ENCODE measurements at places on chromosomes 4 and X.

GRCh38 chr4:122003335-122003734 lies 51.5 kb upstream of the TRPC3 start:
- peak; percentile 21 for DNase-seq

- DNase-seq, result no peak
Measured at GRCh38 chrX:10979956-10980355, 131.2 kb upstream of the HCCS start.

- DNase-seq, result no peak
Measured at GRCh38 chrX:57282568-57282967, 3.9 kb upstream of the FAAH2 start.

GRCh38 chrX:98962996-98963395 lies 1447.1 kb downstream of the PCDH19 start:
- no peak for DNase-seq

- no peak for DNase-seq
Measured at GRCh38 chrX:12843668-12844279, 23.1 kb upstream of the TLR7 start.

Measured in AG10803 (cell line).